ENCODE measurements at places on chromosomes 1 and 21.

DNA sequence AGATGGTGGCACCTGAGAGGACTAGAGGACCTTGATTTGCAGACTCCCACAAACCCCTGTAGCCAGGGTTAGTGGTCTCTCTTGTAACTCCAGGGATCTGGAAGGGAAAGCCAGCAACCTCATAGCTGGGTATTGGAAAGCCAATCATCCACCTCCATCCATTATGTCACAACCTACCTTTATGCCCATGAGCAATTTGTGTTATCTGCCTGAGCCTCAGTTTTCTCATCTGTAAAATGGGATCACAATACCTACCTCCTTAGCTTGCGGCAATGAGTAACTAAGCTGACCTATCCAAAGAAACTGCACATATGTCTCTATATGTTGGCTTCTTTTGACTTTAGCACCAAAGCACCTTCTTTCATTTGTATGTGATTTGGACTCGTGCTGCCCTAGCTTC is 14.5 kb downstream of the DLGAP3 start:
- no peak for DNase-seq

GRCh38 chr1:3671371-3672180 is 19.3 kb downstream of the TP73 start:
- no peak for DNase-seq

DNA sequence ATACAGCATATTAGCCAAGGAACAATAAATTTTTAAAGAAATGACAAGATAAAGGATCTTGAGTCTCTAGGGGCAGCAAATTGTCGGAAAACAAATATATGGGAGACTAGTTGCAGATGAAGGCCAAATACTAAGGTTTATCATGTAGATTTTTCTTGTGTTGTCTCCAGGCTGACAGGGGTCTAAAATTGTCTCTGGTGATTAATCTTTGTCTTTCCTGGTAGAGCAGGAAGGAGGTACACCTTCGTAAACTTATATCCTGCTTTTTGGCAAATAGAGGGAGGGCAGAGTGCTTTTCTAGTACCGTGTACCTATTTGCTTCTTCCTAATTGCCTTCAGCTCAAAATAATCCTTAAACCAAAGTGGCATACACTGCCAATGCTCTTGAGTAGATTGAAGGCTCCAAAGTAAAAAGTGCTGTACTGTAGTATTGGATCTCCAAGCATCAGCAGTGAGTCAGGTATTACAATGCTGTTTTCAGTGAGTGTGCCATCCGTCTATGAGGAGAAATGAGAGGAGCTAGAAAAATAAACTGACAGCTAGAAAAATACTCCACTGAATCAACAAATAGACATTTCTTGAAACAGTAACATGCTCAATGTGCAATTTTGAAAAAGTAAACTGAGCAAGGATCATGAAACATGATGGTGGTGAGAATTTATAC is 1.8 kb upstream of the LEPR start:
- DNase-seq, result no peak

GRCh38 chr1:1068517-1069055 is 5.5 kb downstream of the RNF223 start:
- no peak for DNase-seq

DNA sequence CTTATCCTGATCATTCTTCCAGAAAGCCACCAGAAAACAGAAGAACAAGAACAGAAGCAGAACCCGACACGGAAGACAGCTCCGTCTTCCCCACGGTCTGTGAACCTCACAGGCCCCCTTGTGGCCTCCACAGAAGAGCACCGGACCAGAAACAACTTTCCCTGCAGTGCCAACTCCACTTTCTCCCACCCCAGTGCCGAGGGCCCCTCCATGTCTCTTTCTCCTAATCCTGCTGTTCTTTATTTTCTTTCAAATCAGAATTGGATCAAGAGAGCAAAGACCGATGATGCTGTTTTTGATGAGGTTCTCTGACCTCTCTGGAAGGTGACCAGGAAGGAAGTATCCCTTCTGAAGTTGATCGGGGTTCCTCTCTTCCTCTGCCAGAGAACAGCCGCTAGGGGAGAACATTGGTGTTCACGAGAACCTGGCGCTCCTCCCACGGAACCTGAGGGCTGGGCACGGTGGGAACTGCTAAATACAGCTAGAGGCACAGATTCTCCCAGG is 58.9 kb upstream of the CTTNBP2NL start:
- DNase-seq, result no peak

GRCh38 chr21:33894736-33895288 is 20.8 kb downstream of the ATP5PO start:
- peak; percentile 87 for DNase-seq

GRCh38 chr1:190963321-190963720 is 485.7 kb upstream of the BRINP3 start:
- no peak for DNase-seq

- no peak for DNase-seq
These were observed 18.6 kb upstream of the LDLRAP1 start for GRCh38 chr1:25524568-25525360.

GRCh38 chr1:68378296-68379084 is 71.3 kb downstream of the RPE65 start:
- no peak for DNase-seq

DNA sequence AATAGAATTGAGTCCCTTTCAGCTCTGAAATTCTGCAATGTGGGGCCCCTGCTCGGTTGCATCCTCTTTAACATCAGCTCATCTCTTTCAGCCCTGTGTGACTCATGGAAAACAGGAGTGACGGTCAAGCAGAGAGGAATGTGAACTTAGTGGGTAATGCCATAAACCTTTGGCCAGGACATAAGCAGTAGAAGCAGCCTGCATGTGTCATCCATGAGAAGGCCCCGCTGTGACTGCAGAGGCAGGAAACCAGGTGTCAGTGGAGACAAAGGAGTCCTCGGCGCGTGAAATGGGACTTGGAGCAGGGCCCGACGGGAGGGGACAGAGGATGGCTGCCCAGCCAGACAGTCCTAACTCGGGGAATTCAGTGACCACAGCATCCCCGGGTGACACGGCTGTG is 21.1 kb upstream of the EPHB2 start:
- no peak for DNase-seq

- DNase-seq, result no peak
These were observed 482.1 kb downstream of the RWDD3 start for GRCh38 chr1:95716097-95716496.

GRCh38 chr1:115091572-115091971 is 2.3 kb upstream of the TSPAN2 start:
- no peak for DNase-seq

- no peak for DNase-seq
These were observed 75.7 kb upstream of the PKN2 start for GRCh38 chr1:88608139-88608943.

All from iPS DF 19.7 (cell line).